NCI-H345 (cell line): ENCODE measurements at places on chromosomes 2 and 18.
A peak's percentile ranks its signal among the peaks of the same experiment; 100 is the strongest.

GRCh38 chr2:26820932-26821331 lies 27.0 kb upstream of the DPYSL5 start:
- no peak for DNase-seq

DNA sequence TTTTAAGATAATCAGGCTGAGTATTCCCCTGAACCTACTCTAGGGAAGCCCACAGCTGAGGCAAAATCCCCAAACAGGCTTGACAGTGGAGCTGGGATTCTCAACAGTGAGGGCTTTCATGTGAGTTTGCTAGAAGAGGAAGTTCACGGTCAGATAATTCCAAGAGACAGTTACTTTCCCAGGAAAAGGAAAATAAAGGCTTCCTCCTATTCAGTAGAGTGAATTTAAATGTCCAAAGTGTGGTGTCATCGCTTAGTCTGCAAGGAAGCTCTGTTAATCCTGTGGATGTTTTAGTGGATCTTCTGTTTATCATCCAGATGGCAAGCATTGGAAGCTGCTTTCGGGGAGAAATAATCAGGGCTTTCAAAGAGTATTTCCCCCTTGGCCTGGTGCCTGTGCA lies 119.8 kb downstream of the RPIA start:
- DNase-seq: no peak

GRCh38 chr2:209648714-209649113 lies 122.9 kb upstream of the UNC80 start:
- DNase-seq: no peak

GRCh38 chr2:237944302-237944701 lies 22.5 kb upstream of the UBE2F start:
- DNase-seq: no peak

DNA sequence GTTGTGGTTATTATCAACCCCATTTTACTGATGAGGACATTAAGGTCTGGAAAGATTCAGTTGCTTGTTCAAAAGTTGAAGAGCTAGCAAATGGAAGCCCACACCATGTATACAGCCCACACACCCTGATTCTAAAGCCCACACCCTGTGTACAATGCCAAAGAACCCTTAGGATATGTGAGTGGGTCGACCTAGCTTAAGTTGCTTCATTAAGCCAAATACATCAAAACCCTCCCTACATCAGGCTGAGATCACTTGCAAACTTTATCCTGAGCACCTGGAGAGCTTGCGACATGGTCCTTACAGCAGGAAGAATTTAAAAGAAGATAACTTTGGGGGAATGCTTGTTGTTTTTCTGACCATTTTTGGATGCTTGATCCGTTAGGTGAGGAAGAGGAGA lies 435 bp upstream of the ARHGAP25 start:
- no peak for DNase-seq

DNA sequence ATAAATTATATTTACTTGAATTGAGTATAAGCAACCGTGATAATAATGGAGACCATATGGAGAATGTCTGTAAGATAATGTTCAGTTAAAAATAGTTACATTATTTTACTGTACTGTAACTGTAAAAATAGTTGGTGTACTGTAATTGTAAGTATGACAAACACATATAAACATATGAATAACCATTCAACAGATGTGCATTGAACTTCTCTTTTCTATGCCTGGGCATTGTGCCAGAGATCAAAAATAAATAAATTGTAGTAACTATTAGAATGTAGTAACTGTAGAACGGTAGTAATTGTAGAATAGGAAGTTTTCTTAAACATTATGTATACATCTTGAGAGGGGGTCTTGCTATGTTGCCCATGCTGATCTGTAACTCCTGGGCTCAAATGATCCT lies 287.4 kb upstream of the EPAS1 start:
- no peak for DNase-seq

GRCh38 chr2:216559625-216560156 lies 61.0 kb downstream of the RPL37A start:
- DNase-seq: no peak

- DNase-seq: no peak
Measured at GRCh38 chr2:58545300-58546280, 304.5 kb upstream of the FANCL start.

DNA sequence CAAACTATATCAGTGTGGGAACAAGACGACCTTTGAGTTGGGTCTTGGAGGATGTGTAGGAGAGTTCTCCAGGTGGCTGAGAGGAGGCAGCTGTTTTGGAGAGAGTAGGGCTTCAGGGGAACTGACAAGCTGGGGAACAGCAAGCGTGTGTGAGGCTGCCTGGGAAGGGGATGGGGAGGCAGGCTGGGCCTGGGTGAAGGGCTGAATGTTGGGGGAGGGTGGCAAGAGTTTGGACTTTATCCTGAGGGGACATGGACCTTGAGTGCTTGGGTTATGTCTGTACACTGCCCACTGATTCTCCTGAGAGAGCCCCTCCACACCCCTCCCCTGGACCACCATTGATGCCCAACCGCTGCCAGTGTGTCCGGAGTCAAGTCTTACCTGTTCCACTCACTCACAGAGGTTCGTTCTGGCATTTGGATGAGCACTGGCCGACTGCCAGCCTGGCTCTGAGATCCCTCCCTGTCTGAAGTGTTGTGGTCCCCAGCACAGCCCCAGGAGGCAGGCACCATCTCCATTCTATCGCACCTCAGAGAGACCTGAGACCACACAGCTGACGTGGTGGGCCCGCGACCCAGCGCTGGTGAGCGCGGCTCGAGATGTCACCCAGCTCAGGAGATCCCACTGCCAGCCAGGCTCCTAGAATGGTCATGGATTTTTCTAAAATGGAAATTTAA lies 59.5 kb downstream of the DCDC2C start:
- peak; percentile 7 for DNase-seq

- no peak for DNase-seq
Measured at GRCh38 chr2:186531257-186531775, 45.3 kb downstream of the ZC3H15 start.

DNA sequence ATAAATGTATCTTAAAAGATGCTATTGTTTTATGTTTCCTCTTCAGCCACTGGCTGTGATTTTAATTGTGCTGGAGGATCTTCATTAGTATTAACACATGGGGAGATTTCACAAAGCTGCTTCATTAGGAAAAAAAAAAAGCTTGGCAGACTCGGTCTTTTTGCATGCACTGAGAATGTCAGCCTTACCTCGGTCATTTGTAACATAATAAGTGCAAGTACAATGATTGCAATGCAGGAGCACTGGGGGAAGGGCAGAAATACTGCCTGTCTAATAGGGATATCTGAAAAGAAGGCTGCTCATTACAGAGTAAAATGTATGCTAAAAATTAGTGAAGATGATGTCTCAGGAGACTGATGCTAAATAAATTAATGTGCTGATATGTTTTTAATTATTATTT lies 1.3 kb upstream of the BAZ2B start:
- DNase-seq: no peak

GRCh38 chr2:196242131-196242620 lies 70.8 kb upstream of the STK17B start:
- DNase-seq: no peak

- no peak for DNase-seq
Measured at GRCh38 chr2:115542331-115542730, 1099.9 kb downstream of the DPP10 start.

DNA sequence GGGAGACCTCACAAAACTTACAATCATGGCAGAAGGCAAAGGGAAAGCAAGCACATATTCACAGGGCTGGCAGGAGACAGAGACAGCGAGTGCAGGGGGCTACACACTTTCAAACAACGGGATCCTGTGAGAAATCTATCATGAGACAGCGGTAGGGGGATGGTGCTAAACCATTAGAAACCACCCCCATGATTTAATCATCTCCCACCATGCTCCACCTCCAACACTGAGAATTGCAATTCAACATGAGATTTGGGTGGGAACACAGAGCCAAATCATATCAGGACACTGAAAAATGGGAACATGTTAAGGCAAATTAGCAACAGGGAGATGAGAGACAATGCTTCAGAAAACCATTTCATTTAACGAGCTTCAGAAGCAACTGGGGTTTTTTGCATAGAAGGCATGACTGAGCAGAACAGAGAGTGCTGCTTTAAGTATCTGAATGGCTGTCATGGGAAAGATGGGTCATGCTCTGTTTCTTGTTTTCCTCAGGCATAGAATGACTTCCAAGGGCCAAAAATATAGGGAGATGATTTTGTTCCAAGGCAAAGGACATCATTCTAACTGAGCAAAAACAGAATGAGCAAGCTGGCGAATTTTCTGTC lies 100.8 kb upstream of the MAP2 start:
- DNase-seq: no peak

GRCh38 chr2:45173513-45173912 lies 164.3 kb upstream of the SIX2 start:
- no peak for DNase-seq

- DNase-seq: no peak
Measured at GRCh38 chr18:49020129-49020528, 69.4 kb upstream of the SMAD7 start.

DNA sequence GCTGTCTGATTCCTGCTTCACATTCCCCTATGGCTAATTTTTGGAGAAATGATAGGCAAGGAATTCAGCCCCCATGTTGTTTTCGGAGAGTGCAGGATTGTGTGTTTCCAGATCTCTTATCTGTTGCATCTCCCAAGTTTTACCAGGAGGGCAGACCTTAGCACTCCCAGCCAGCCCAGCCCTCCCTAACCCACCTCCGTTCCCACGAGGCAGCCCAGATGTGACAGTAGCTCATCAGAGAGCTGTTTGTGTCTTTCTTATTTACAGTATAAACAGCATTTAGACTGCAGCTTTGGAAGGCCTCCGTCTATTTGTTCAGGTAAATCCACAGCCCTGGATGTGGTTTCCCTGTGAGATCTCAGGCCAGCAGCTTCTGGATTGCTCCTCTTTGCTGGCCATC lies 91.6 kb downstream of the THNSL2 start:
- no peak for DNase-seq

DNA sequence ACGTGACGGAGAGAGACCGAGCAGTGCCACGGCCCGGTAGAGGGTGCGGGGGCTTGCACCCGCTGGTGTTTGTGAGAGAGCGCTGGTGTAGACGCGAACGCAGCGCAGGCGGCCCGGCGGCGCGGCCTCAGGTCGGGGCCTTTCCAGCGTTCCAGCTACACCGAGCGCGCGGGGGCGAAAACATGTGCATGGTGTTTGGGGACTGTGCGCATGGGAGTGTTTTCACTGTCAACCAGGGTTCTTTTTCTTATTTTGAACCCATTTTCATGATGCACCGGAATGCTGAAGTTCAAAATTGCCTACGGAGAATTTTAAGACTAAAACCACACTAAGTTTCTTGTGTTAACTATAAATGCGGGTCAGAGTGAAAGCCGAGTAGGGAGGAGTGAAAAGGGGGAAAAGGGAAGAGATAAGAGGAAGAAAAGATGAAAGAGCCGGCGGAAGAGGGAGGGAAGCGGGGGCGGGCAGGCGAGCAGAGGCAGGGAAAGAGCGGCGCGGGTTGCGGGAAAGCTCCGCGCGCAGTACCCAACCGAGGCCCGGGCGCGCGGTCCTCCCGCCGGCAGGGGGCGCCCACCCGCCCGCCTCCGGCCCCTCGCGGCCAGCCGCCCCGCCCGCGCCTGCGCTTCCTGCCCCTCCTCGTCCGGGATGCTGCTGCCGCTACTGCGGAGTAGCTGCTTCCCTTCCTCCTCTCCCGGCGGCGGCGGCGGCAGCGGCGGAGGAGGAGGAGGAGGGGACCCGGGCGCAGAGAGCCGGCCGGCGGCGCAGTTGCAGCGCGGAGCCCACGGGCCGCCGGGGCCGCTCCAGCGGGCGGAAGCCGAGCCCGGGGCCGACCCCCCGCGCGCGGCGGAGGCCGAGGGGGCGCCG lies at the start of gene RAB12:
RAB12 (plus strand) TSS at position 643 of the 864 bp plus-strand sequence; CDS start at position 646, 3 bp downstream.
- DNase-seq: peak; percentile 87

DNA sequence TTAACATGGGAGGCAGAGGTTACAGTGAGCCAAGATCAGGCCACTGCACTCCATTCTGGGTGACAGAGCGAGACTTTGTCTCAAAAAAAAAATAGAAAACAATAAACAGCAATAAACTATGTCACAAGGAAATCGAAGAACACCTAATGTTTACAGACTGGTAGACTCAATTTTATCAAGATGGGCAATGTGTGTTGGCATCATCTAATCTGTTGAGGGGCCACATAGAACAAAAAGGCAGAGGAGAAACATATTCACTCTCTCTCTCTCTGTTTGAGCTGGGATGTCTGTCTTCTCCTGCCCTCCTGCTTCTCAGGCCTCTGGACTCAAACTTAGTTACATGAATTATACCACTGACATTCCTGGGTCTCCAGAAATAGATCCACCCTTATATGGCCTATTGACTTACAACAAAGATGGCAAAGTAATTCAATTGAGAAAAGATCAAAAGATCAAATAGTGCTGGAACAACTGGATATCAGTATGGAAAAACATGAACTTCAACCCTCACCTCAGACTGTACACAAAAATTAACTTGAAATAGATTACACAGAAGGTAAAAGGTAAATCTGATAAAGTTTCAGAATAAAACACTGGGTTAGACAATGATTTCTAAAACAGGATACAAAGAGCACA lies 703.8 kb upstream of the CRIM1 start:
- no peak for DNase-seq

- DNase-seq: no peak
Measured at GRCh38 chr18:69697689-69698088, 250.0 kb downstream of the CD226 start.

DNA sequence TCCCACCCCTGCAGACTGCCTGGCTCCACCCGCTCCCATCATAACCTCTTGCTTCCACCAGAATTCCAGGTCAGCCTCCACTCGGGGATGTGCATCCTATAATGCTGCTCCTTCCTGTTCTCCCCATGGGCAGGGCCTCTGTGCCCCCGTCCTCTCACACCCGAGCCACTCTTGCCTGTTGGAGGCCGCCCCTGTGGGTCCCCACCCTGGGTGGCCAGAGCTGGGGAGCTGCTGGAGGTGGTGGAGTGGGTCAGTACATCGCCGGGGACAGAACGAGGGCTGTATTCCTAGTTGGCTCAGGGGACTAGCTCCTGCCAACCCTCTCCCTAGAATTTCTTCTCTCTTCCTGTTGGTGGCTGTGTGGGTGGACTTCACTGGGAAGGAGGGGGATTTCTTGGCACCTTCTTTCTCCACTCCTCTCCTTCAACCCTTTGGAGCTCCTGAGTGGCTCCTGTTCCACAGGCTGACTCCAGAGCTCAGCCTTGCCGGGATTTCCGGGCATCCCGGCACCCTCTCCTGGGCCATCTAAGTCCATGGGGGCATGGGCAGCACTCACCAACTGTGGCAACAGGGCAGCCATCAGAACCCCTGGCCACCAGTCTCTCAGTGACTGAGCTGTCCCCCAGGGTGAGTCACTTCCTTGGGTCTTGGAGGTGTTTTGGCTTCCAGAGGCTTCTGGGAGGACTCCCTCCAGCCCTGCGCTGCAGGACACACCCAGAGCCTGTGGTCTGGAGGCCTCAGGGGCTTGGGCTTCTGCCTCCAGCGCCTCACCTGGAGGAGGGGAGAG lies 88.2 kb upstream of the MCFD2 start:
- no peak for DNase-seq

DNA sequence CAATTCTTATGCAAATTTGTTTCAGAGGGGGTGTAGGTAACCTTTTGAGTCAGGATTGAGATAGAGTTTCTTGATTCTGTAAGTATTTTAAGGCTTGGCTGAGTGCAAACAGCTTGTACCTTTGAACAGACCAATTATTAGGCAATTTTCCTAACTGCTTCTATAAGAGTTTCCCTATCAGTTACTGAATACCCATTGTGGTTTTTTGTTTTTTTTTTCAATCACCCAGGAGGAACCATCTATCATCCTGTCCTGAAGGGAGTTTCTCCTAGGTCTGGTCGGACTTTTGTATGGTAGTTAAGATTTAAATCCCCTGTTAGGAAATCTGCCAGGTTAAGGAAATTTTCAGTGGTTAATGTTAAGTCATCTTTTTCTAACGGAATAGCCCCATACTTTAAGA lies 319.4 kb upstream of the SLC39A10 start:
- no peak for DNase-seq

GRCh38 chr18:45958730-45959129 lies 8.4 kb downstream of the EPG5 start:
- no peak for DNase-seq
